Chondrocyte (in vitro differentiated cells): ENCODE measurements at places on chromosomes 7 and 10.

GRCh38 chr7:108605559-108606201 lies 36.0 kb downstream of the DNAJB9 start:
- no peak for DNase-seq
- H3K27me3 ChIP-seq: no peaks in the 10 kb centered on the region
- no peaks in the 10 kb centered on the region for H3K36me3 ChIP-seq
- H3K4me1 ChIP-seq: no peaks in the 10 kb centered on the region
- no peak overlapping the region for H3K4me3 ChIP-seq
- no peak overlapping the region for H3K27ac ChIP-seq

DNA sequence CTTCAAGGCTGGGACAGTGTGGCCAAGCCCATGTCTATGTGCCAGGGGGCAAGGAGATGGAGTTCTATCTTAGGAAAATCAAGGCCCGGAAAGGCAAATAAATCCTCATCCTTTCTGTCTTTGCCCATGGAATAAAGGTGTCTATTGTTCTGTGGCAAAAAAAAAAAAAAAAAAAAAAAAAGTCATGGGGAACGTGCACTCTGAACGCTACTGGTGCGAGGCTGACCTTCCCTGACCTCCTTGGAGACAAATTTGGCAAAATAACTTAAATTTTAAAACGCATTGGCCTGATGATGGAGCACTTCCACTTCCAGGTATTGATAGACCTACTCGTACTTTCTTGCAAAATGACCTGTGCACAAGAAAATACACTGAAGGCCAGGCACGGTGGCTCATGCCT lies 12.2 kb upstream of the BAG3 start:
- H3K27ac ChIP-seq: no peak overlapping the region
- H3K4me3 ChIP-seq: no peak overlapping the region
- no peaks in the 10 kb centered on the region for H3K27me3 ChIP-seq
- no peak for DNase-seq
- no peaks in the 10 kb centered on the region for H3K36me3 ChIP-seq

DNA sequence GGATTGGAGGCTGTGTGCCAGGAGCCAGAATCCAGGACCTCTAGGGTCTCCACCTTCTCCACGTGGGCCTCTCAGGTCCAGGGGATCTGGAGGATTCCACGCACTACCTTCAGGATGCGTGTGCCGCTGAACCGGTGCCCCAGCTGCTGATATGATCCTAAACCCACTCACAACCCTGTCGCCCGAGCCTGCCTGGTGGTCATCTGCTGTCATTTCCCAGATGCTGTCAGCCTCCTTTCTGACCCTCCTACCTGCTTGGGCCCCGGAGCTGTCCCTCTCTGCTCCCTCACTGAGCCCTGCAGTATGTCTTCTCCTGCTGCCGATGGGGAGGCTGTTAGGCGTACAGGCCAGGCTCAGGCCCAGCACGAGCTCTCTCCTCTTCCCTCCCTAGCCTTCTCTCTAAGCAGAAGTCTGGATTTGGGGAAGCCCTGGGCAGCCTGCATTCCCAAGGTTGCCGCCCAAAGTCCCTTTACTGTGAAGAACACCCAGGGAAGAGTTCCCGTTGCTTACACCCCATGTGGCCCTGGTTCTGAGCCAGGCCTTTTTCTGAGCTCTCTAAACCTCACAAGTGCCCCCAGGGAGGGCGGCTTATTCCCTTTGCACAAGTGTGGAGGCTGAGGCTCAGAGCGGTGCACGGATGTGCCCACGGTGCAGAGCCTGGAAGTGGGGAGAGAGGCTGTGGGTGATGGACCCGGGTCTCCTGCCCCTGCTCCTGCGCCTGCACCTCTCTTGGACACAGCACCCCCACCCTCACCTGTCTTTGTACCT lies 30.8 kb upstream of the ZNF488 start:
- no peak for DNase-seq
- no peaks in the 10 kb centered on the region for H3K4me1 ChIP-seq
- no peak overlapping the region for H3K4me3 ChIP-seq
- no peak overlapping the region for H3K27ac ChIP-seq
- no peaks in the 10 kb centered on the region for H3K27me3 ChIP-seq

DNA sequence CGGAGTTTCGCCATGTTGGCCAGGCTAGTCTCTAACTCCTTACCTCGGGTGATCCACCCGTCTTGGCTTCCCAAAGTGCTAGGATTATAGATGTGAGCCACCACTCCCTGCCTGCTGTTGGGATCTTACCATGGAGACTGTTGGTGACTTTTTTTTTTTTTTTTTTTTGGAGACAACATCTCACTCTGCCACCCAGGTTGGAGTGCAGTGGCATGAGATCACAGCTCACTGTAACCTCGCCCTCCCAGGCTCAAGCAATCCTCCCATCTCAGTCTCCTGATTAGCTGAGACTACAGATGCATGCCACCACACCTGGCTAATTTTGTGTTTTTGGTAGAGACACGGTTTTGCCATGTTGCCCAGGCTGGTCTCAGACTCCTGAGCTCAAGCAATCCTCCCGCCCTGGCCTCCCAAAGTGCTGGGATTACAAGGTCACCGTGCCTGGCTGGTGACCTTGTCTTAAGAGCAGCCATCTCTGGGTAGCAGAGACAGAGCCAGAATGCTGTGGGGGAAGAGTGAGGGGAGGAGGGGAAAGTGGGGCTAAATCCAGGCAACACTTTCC lies 25.7 kb upstream of the ASCC1 start:
- peak overlapping the region; percentile 97 for H3K27ac ChIP-seq
- H3K36me3 ChIP-seq: no peaks in the 10 kb centered on the region
- DNase-seq: peak; percentile 37
- H3K4me3 ChIP-seq: no peak overlapping the region
- H3K4me1 ChIP-seq: peaks cover 55% of the 10 kb centered on the region
- H3K27me3 ChIP-seq: no peaks in the 10 kb centered on the region

DNA sequence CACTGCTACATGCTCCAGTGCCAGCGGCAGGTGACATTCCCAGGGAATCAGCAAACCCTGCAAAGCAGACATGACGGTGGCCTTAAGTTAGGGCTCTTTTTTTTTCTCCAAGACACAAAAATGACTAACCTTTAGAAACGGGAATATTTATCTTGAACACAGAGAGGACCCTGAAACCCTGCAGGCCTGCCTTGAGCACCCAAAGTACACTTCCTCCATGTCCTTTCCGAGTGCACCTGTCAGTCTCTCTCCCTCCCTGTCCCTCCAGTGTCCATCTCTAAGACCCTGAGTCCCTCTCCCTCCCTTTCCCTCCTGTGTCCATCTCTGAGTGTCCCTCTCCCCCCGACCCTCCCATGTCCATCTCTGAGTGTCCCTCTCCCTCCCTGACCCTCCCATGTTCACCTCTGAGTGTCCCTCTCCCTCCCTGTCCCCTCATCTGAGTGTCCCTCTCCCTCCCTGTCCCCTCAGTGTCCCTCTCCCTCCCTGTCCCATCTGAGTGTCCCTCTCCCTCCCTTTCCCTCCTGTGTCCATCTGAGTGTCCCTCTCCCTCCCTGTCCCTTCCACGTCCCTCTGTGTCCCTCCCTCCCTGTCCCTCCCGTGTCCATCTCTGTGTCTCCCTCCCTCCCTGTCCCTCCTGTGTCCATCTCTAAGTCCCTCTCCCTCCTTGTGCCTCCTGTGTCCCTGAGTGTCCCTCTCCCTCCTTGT lies 51.2 kb upstream of the CAMK2B start:
- H3K36me3 ChIP-seq: no peaks in the 10 kb centered on the region
- H3K27ac ChIP-seq: no peak overlapping the region
- no peak for DNase-seq
- no peaks in the 10 kb centered on the region for H3K27me3 ChIP-seq

DNA sequence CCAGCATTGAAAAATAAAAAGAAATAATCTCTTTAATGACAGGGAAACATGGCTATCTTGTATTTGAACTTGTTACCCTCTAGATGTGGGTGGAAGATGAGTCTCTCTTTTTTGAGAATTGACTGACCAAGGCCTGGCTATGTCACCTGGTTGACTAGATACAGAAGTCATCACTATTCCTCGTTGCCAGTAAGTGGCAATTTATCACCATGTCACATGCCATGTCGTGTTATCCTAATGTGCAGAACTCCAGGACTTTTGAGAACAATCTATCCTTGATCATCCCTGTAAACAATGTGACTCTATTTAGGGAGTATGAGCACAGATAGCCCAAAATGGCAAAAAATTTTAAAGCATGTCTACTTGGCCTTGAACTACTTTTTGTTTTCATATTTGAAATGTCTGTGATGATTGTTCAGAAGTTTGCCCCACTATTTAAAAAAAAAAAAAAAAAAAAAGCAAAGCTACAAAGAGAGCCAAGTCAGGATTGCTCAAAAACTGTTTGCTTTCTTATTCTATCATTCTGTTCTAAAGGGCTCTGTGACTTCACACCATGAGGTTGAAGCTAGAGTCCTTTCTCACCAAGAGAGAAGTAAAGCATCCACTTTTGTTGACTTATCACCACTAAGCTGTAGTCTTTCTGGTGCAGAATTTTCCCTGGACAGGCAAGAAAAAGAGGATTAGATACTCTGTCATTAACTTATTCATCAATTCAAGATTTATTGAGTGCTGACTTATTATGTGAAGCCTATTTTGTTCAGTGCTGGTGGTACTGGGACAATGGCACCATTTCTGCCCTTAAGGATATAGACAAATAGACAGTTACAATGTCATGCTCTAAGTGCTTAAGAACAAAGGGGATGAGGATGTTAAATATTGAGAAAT lies 10.4 kb upstream of the WIPF3 start:
- H3K4me3 ChIP-seq: no peak overlapping the region
- H3K27ac ChIP-seq: no peak overlapping the region
- H3K36me3 ChIP-seq: peaks cover 2% of the 10 kb centered on the region

- H3K27ac ChIP-seq: peak overlapping the region; percentile 83
- no peaks in the 10 kb centered on the region for H3K27me3 ChIP-seq
These were observed 46.7 kb upstream of the PLCE1 start for GRCh38 chr10:93947055-93947454.

DNA sequence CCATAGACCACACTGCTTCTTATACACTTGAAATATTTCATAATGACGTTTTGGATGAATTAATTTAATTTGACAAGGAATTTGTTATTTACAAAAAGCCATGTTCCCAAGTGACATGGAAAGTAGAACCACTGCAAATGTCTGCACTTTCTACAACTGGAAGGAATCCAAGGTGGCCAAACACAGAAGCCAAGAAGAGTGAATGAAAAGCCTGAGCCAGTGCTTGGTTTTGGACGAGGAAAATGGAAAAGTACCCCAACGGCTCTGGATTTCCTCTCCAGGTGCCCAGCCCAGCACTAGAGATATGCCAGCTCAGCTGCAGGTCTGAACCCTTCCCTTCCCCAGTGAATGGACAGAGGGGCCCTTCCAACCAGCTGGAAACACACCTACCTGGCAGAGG lies 279.4 kb downstream of the TNS3 start:
- peaks cover 41% of the 10 kb centered on the region for H3K36me3 ChIP-seq
- H3K27ac ChIP-seq: no peak overlapping the region
- H3K4me3 ChIP-seq: no peak overlapping the region
- no peaks in the 10 kb centered on the region for H3K27me3 ChIP-seq
